ENCODE measurements at places on chromosomes 16 and 17.

- DNase-seq, result no peak
Measured at GRCh38 chr16:424033-424622, 1.3 kb upstream of the RAB11FIP3 start.

DNA sequence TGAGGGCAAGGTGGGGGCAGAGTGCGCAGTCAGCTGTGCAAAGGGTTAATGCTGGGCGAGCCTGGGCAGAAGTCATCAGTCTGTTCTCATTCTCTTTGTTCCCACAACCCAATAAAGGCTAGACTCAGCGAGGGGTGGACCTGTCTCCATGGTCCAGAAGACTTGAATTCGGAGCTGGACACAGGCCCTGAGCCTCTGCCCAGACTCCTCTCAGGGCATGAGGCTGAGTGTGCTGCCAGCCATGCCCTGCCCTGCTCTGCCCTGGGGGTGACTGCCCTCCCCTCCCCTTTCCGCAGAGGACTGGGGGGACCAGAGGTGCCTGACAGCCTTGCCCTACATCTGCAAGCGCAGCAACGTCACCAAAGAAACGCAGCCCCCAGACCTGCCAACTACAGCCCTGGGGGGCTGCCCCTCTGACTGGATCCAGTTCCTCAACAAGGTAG is 54.5 kb downstream of the MRC2 start:
- DNase-seq, result no peak

GRCh38 chr17:42521666-42522262 is 14.3 kb upstream of the NAGLU start:
- DNase-seq, result no peak

- DNase-seq, result no peak
Measured at GRCh38 chr16:21283521-21284289, 5.6 kb upstream of the CRYM start.

DNA sequence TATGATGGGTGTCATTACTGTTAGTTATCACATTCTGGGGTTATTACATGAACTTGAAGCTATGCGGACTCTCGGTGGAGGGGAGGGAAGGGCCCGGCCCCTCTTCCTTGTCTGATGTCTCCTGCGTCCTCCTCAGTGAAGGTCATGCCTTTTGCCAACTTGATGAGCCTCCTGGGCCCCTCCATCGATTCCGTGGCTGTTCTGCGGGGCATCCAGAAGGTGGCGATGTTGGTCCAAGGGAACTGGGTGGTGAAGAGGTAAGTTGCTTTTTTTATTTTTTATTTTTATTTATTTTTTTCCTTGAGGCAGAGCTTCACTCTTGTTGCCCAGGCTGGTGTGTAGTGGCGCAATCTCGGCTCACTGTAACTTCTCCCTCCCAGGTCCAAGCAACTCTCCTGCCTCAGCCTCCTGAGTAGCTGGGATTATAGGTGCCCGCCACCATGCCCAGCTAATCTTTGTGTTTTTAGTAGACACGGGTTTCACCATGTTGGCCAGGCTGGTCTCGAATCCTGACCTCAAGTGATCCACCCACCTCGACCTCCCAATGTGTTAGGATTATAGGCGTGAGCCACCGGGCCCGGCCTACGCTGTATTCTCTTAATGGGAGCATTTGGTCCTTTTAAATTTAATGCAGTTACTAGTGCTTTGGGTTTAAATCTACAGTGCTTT is 21.6 kb downstream of the POLR3E start:
- DNase-seq, result peak; percentile 18

DNA sequence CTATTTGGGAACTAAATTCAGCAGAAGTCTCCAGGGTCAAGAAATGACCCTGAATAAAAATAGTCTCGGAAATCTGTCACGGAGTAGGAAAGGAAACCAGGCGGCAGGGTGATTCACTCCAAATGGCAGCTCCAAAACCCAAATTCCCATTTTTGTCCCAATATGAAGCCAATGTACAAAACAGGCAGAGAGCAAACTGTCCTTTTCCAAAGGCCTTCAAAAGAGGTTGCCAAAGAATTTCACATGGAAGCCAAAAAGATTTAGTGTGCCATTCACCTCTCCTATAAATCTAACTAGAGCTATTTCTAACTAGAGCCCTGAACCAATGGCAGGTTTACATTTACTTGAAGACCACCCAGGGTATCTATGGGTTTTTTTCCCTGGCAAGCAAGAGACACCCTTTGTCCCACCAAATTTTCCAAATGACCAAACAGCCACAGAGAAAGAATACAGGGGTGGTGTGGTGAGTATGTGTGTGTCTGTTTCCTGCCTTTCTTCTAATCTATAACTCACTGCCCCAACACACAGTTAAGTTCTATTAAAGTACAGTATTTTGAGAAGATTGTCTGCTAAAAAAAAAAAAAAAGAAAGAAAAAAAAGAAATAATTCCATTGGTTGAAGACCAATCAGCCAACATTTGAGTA is 6.8 kb downstream of the MYO1D start:
- no peak for DNase-seq

- DNase-seq, result no peak
Measured at GRCh38 chr17:13557077-13557476, 44.7 kb downstream of the HS3ST3A1 start.

- peak; percentile 58 for DNase-seq
Measured at GRCh38 chr17:38735161-38735997, 5.2 kb downstream of the CISD3 start.

- DNase-seq, result no peak
Measured at GRCh38 chr16:17277981-17278381, 192.8 kb downstream of the XYLT1 start.

DNA sequence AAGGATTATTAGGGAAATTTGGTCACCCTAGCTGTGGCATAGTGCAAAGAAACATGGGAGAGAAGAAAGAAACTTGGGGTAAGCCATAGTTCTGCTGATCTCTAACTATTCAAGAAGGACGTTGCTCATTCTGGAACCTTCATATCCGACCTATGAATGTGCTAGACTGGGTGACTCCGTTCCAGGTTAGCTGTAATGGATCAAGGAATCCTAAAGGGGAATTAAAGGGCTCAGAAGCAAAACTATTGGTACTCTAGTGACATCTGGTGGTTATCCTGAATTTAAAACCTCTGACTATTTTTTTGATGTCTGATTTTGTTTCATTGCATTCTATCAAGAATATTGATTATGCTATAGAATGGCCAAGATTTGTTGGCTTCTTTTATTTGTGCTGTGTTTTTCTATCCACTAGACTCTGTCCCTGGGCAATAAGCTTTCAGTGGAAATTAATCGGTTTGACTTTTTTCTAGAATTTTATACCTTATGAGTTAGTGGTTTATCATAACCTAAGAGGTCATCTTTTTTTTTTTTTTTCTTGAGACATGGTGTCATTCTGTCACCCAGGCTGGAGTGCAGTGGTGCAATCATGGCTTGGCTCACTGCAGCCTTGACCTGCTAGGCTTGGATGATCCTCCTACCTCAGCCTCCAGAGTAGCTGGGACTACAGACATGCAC is 19.5 kb downstream of the PCTP start:
- no peak for DNase-seq

- DNase-seq, result no peak
Measured at GRCh38 chr17:76459674-76460073, 6.7 kb upstream of the UBE2O start.

DNA sequence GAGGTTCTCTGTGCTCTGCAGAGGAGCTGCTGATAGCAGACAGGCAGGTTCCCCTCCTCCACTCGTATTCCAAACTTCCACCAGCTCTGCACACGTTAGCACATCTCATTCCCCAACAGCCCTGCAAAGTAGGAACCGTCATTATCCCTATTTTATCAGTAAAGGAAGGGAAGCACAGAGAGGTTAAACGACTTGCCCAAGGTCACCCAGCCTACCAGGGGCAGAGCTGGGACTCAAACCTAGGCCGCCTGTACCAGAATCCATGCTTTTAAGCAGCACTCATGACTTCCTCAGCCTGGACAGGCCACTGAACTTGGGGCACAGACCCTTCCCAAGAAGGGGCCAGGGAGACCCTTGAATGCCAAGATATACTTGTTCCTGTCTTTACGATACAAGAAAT is 75.2 kb downstream of the CRISPLD2 start:
- DNase-seq, result no peak

DNA sequence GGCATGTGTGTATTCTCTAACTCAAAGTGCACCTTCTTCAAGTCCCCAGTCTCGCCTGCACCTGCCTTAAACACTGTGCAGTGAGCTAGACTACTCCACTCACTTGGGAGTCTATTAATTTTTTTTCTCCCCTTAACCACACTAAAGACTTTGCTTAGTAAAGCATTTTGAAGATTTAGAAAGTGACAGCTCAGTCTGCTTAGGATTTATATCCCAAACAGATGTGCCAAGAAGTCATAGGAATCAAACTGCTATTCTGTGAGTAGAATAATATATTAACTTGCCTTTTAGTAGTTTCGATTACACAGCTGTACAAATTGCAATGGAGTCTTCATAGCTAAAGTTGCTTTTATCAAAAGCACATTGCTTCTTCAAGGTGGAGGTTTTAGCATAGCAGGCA is 47.2 kb upstream of the MED13 start:
- DNase-seq, result no peak

DNA sequence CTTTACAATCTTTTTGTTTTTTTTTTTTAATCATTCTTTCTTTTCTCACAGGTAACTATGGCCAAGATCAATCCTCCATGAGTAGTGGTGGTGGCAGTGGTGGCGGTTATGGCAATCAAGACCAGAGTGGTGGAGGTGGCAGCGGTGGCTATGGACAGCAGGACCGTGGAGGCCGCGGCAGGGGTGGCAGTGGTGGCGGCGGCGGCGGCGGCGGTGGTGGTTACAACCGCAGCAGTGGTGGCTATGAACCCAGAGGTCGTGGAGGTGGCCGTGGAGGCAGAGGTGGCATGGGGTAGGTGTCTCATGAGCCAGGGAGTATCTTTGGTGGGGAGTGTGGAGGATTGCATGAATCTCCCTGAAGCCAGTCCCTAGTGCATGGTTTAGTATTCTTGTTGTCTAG is 4.9 kb downstream of the FUS start:
- DNase-seq, result no peak

DNA sequence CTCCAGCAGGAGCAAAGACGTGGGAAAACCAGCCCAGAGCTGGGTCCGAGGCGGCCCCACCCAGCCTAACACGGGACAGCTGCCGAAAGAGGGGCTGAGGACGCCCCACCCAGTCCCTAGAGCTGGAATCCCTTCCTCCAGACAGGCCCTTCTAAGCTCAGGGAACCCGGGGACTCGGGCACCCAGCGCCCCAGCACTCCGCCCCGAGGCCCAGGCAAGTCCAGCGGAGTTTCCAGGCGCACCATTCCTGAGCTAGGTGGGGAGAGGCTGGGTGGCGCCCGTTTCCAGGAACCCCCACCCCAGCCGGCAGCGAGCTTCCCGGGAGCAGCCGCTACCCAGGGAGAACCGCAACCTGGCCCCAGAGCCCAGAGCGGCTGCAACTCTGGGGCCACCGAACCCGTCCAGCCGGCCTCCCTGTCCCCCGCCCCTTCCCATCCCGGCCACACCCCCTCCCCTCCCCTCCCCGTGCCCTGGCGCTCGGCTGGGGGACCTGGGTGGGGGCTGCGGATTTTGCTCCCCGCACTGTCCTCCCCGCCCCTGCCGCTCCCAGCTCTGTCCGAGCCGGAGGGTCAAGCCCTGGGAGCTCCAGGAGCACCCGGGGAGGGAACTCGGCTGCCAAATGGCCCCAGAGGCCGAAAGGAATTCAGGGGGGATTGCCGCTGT is 536 bp downstream of the TMC6 start:
- DNase-seq, result no peak

DNA sequence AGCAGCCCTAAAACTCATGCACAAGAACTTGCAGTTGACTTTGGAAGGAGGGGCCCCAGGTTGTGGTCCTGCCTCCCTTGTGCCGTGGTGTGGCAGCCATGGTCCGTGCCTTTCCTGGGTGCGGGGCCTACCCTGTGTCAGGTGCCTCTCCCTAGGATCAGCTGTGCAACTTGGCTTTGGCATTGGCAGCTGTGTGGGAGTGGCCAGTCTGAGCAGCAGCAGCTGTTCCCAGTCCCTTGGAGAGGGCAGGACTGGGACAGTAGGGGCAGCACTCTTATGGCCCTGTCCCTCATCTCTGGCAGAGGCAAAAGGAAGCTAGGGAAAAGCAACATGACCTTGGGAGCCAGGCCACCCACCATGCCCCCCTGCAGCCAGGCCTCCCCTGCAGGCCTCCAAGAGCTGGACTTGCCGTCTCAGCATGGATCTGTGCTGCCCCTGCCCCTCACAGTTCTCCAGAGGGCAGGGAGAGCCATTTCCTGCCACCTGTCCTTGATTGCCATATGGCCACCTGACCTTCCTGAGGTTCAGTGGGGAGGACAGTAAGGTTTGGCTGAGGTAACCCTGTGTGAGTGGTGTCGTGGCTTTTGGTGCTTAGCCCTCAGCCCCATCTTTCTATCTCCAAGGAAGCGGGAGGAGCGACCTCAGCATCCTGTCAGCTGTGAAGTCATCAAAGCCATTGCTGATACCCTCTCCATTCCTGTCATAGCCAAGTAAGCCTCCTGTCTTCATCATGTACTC is 15.5 kb upstream of the NFATC3 start:
- DNase-seq, result no peak

DNA sequence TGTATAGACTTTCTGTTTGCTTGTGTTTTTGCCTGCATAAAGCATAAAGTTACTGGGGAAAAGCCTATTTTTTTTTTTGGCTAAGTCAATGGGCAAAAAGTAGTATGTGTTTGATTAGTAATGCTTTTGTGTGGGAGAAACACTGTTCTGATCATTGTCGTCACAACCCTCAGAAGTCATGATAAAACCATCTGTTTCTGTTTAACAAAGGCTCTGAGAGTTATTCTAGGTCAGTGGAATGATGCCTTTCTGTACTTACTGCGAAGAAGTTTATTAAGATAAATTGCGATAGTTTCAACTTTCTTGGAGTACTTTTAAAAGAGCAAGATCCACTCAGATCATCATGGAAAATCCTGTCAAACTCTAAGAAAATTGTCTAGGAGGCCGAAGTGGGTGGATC is 80.9 kb downstream of the PRKCA start:
- no peak for DNase-seq

DNA sequence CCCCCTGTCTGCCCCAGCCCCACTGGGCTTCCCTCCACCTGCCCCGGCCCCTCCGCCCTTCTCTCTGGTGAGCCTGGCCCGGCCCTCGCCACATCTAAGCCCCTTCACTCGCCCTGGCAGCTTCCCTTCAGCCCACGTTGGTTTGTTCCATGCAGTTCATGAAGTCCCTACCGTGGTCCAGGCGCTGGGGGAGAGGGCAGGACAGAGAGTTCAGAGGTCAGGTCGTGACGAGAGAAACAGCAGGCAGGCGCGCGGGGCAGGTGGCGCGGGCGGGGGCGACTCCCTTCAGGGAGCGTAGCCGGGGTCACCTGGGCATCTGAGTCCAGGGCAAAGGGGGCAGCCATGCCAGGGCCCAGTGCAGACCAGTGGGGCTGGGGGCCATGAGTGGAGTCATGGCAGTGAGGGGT is 8.9 kb upstream of the TEDC2 start:
- DNase-seq, result no peak

DNA sequence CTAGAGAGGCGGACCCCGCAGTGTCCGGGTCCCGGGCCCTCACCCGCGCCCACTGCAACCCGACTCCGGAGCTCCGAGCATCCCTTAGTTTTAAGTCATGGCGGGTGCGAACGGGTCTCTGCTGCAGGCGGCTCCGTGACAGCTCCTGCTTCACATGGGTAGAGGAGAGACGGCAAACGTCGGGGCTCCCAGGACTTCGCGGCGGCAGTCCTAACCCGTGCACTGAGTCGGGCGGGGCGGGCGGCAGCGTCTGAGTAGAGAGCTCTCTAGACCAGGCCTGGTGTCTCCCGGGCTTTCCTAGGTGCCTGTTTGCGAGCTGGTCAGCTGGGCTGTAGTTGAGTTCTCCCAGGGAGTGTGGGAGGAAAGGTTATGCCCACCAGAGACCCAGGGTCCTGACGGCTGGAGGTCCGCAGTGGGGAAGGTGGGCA is 345 bp downstream of the TSC2 start:
- DNase-seq, result no peak
